ENCODE measurements at places on chromosomes 16 and 17.

- no peak for DNase-seq
Measured at GRCh38 chr17:37674511-37674910, 31.3 kb upstream of the DDX52 start.

DNA sequence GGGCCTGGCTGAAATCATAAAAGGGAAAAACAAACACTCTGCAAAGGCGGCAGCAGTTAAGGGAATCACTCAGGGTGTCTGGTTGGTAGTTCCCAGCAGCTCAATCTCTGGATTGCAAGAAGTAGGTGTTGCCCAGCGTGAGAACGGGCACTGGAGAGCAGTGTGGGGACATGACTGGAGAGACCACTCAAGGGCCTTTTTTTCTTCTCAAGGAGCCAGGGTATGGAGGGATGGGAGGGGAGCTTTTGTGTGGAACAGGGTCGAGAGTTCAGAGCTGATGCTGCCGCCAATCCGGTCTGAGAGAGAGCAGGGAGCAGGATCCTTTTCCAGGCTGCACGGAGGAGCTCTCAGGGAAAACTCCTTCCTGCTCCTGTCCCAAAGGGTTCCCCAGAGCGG, 15.2 kb downstream of the SCNN1B start:
- DNase-seq: no peak

DNA sequence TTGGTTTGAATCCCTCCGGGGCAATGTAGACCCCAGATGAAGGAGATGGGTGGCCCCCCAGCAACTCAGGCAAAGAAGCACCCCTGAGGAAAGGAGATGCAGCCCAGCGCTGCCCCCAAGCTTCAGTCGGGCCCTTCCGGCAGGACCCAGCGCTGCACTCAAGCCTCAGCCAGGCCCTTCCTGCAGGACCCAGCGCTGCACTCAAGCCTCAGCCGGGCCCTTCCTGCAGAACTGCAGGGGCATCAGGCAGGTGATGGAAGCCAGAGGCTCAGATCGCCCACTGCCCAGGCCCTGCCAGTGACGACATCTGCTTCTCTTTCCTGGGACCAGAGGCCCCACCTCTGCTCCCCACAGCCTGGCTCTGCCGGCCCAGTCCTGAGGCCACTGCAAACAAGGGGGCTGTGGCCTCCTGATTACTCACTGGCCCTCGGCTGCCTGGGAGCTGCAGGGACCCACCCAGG, 7.8 kb downstream of the SOX8 start:
- DNase-seq: no peak

- DNase-seq: no peak
Measured at GRCh38 chr17:79314617-79315357, 240.2 kb downstream of the ENGASE start.

- no peak for DNase-seq
Measured at GRCh38 chr17:74818291-74818938, 41.3 kb downstream of the GRIN2C start.

- no peak for DNase-seq
Measured at GRCh38 chr17:2982854-2983253, 80.6 kb downstream of the OR1D5 start.

GRCh38 chr16:47258874-47259461, 115.2 kb upstream of the NETO2 start:
- DNase-seq: no peak

- no peak for DNase-seq
Measured at GRCh38 chr16:81843683-81844082, 64.6 kb downstream of the PLCG2 start.

DNA sequence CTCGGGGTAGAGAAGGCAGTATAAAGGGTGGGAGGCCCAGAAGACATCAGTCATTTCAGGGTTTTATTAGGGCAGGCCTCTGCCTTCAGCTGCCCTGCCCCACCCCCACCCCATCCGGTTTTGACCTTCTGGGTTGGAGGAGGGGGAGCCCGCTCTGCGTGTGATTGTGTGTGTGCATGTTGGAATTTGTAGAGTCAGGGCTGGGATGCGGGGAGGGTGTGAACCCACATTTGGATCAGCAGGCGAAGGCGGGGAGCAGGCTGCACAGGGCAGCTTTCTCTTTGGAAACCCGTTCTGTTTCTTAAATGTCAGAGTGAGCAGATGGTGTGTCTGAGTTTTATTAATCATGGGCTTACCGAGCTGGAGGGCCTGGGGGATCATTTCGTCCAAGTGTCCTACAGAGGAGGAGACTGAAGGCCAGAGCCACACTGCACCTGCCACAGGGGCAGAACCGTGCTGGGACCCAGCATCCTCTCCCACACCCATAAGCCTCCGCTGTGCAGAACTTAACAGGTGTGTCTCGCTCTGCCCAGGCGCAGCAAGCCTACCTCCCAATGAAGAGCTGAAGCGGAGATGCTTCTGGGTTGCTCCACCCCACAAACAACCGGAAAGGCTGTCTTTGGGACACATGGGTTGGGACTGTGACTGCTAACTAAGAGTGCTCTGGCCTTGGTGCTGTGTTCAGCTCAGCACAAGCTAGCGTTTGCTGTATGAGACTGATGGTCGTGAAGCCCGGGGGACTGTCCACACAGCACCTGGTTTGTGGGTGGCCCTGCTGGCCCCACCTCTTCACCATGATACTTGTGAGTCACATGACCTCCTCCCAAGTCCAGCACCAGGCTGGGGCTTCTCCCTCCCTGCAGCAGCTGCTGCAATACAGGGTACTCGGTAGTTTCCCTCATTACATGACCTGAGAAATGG, 70.9 kb upstream of the GSE1 start:
- DNase-seq: no peak

DNA sequence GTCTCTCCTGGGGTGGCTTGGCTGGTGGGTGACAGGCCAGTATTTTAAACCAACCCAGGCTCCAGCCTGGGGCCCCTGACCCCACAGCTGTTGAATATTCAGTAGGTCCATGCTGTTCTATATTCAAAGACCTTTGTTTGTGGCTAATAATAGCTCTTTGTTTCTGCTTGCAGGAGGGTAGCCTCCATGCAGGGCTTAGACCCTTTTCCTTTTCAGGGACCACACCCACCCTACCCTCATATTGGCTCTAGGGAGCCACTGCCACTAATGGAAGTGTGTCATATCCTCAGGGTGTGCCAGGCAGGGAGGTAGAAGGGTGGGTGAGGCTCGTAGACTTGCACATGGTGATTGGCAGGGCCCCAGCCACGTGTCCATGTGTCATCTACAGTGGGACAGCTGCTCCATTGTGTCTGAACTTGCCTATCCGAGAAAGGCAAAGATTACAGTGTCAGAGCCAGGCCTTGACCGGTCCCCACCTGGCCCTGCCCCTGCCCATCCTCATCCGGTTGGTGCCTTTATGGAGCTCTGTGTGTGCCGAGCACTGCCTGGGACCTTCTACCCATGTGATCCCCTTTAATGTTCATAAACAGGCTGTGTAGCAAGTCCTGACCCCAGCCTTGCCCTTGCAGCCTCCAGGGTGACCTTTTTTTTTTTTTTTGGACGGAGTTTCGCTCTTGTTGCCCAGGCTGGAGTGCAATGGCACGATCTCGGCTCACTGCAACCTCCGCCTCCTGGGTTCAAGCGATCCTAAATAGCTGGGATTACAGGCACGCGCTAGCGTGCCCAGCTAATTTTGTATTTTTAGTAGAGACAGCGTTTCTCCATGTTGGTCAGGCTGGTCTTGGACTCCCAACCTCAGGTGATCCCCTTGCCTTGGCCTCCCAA, 22.1 kb downstream of the TMC7 start:
- no peak for DNase-seq

GRCh38 chr17:45171338-45172231, 9.9 kb downstream of the HEXIM2 start:
- DNase-seq: no peak

DNA sequence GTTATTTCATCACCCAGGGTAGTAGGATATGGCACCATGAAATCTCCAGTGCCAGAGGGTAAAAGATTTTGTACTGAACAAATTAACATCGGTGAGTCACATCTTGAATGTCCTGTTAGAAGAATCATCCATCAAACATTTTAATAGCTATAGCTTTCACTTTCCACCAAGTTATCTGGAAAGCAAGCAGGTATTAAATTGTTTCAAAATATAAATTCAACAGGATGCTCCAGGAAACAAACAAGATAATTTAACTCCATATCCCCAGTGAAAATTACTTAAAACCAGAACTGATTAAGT, 2.4 kb downstream of the VEZF1 start:
- DNase-seq: no peak

DNA sequence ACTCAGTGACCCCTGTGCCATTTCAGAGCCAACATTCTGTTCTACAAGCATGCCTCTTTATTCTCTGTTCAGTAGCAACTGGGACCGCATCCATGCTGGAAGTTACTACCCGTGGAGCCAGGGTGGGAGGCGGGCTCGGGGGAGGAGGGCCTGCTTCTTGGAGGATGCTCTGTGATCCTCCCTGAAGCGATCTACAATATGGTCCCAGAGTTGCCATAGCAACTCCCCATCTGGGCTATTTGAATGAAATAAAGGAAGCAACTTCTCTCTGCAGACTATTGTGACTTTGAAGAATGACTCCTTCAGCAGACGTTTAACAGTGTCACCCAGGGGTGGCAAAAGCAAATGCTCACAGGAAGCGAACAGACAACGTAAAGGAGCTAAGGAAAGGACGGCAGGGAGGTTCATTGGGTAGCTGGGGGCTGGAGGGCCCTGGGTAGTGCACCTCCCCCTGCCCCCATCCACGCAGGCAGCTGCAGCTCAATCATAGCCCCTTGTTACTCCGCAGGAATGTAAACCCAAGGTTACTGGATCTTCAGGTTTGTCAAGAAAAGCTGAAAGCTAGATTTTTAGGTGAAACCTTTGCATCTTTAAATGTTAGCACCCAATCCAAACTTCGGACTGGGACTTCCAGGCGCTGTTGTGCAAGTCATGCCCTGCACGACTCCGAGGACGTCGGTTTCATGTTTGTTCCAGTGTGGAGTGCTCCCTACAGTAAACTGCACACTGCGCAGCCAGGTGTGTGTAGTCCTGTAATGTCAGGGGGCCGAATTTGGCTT, 51.1 kb upstream of the MEAK7 start:
- no peak for DNase-seq

DNA sequence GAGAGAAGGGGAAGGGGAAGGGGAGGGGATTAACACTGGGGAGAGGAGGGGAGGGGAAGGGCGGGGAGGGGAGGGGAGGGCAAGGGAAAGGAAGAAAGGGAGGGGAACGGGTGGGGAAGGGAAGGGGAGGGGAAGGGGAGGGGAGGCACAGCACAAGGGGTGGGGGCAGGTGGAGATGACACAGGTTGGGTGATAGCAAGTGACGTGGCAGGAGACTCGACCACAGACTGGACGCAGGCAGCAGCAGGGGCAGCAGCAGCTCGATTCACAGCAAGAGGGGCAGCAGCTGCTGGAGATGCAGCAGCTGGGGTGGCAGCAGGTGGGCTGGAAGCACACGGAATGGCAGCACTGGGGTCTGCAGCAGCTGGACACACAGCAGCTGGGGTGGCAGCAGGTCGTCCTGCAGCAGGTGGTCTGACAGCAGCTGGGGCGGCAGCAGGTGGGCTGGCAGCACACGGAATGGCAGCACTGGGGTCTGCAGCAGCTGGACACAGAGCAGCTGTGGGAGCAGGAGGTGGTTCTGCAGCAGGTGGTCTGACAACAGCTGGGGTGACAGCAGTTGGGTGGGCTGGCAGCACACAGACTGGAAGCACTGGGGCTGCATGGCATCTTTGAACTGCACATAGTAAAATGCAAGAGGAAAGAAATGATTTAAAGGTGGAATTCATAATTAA, at the start of gene KRTAP4-16:
KRTAP4-16 (minus strand) TSS at position 624 of the 674 bp plus-strand sequence; CDS start at position 624, 0 bp downstream.
- no peak for DNase-seq

DNA sequence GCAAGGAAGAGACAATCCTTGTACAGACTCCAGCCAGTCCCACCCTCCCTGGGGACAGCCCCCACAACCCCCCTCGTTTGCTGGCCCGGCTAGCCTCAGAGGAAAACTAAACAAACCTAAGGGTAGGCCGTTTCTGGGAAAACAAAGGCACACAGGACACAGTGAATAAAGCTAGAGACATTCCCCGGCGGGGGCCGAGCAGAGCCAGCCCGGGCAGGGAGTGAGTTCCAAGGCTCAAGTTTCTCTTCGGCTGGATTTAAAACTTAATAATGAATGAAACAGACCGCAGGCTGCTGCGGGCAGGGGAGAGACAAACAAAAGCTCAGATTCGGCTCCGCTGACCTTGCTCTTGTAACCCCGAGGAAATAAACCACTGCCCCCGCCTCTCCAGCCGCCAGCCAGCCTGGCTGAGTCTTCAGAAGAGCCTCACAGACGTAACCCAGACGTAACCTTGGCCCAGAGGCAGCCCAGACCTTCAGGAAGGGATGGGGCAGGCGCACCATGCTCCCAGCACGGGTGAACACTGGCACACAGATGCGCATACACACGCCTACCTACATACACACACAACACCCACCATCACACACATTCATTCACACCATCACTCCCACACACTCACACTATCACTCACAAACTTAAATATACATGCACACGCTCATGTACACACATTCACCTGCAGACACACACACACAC, 216.0 kb downstream of the ZNF423 start:
- no peak for DNase-seq

DNA sequence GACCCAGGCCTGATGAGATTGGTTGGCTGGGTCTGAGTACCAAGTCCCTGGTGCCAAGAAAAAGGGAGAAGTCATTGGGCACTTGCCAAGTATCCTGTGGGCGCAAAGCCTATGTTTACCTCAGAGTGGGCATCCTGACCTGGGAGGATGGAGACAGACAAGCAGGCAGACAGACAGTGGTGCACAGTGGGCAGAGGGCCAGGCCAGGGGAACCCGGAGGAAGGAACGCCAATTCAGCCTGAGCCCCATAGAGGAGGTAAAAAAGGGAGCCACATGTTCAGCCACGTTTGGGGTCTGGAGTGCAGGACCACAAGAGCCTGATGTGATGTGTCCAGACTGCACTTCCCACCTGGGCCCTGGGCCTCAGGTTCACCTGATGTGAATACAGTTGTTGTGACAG, 5.4 kb downstream of the PHKG2 start:
- no peak for DNase-seq

- no peak for DNase-seq
Measured at GRCh38 chr16:85675251-85675874, 13.4 kb downstream of the GINS2 start.

- DNase-seq: no peak
Measured at GRCh38 chr17:17017343-17018014, 24.8 kb upstream of the MPRIP start.

GRCh38 chr17:21358682-21359482, 17.3 kb upstream of the KCNJ12 start:
- no peak for DNase-seq

DNA sequence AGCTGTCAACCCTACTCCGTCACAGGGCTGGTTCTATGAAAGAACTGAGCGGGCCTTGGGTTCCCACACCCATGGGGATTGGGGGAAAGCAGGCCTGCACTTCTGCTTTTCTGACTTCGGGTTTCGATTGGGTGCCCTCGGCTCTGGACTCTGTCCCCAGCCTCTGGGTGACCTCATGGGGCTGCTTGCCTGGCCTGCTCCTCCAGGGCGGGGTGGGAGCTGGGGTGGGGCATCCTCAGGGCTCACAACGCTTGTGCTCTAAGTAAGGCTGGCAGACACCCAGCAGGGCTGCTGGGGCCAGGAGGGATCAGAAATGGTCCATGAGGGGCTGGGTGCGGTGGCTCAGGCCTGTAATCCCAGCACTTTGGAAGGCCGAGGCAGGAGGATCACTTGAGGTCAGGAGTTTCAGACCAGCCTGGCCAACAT, 19.2 kb downstream of the ARHGAP27 start:
- DNase-seq: no peak

- DNase-seq: no peak
Measured at GRCh38 chr16:47967374-47967773, 188.4 kb downstream of the ABCC12 start.
